ENCODE measurements at places on chromosomes 12 and 14.

GRCh38 chr14:55107766-55108554 is 21.1 kb upstream of the LGALS3 start:
- DNase-seq, result peak; percentile 66

GRCh38 chr12:92927436-92928281 is 1.4 kb downstream of the EEA1 start:
- peak; percentile 31 for DNase-seq

- no peak for DNase-seq
Measured at GRCh38 chr12:52801773-52802172, 5.9 kb upstream of the KRT3 start.

- DNase-seq, result no peak
Measured at GRCh38 chr12:128844031-128844635, 9.1 kb upstream of the GLT1D1 start.

DNA sequence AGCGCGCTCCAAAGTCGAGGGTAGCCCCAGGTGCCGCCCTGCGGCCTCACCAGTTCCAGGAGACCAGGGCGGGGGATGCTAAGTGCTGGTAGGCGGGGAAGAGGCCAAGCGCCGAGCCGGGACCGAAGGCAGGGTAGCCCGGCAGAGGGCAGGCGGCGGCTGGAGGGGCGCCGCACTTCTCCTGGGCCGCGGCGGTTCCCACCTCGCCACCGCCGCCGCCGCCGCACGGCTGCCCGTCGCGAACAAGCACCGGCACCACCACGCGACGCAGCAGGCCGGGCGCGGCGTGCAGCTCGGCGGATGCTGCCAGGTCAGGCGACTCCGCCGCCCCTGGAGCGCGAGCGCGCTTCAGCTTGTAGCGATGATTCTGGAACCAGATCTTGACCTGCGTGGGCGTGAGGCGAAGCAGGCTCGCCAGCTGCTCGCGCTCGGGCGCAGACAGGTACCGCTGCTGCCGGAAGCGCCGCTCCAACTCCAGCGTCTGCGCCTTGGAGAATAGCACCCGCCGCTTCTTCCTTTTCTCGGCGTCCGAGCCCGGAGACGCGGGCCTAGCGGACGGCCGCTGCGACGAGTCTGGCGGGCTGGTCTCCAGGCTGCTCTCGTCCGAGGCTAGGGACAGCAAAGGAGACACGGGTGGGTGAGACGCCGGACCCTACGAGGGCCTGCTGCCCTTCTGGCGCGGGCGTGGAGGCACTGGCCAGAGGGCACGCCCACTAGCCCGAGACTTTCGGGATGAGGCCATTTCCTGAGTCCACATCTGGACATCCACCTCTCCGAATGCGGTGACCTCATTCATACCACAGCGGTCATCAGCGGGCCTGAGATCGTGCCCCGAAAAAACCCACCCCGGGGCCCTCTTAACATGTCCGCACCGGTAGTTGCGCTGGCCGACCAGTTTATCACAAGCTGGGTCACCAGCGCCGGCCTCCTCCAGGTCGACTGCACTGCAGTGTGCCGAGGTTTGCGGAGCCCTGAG is 1.3 kb downstream of the NKX2-8 start:
- no peak for DNase-seq

DNA sequence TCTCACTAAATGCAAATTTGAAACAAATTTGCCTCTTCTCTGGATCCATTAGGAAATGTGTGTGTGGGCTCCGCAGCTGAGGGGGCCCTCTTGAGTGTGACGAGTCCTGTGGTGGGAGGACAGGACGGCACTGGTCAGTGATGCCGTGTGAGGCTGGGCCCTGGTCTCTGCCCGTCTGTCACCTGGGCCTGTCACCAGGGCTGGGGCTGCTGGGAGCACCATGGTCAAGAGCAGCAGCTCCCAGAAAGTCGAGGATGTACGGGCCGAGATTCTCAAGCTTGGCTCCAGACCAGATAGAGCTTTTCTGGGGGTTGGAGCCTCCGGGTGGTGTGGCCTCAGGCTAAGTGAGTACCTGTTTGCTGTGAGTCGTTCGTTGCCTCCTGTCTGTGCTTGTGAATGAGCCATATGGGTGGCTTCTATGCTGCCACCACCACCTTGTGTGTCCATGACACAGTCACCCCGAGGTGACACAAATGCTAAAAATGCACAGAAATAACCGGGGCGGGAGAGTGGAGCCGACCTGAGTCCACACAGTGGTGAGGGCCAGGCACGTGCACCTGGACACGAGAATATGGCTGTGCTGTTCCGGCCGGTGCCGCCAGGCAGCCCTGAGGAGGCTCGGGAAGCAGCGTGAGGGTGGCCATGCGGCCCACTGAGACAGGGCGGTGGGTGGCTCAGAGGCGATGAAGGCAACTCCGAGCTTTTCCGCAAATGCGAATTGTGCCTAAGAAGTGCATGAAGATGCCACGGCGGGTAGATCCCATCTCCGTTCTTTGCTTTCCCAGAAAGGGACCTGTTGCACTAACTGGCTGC is 8.7 kb downstream of the PGAM5 start:
- no peak for DNase-seq

- no peak for DNase-seq
Measured at GRCh38 chr12:71648537-71648936, 15.1 kb downstream of the ZFC3H1 start.

DNA sequence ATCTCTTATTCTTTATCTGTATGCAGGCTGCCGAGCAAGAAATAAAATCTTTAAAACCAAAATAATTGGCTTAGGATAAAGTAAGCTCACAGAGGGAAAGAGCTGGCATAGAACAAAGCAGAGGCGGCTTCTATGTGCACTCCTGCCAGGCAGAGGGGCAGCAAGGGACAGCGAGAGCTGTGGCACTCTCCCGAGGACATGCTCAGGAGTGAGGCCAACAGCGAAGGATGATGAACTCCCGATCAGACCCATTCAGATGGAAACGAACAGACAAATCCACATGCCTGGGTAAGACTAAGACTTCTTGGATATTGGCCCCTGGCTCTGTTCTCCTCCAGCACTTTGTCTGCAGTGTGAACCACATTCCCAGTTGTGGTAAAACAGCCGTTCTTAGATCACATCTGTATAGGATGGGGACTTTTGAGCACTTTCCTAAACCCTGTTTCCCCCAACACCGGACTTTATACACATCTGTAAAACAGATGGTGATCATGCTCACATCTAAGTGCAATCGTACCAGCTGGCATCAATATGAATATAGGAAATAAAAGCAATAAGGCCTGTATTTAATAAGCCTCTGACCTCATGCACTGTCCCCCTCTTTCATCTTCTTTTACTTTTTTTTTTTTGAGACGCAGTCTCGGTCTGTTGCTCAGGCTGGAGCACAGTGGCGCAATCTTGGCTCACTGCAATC is 134.1 kb downstream of the PPM1H start:
- DNase-seq, result no peak

GRCh38 chr14:76887191-76887590 is 61.0 kb downstream of the LRRC74A start:
- DNase-seq, result no peak

GRCh38 chr14:51922624-51923023 is 62.2 kb downstream of the GNG2 start:
- DNase-seq, result no peak

- no peak for DNase-seq
Measured at GRCh38 chr12:127987199-127987901, 279.6 kb upstream of the TMEM132C start.

DNA sequence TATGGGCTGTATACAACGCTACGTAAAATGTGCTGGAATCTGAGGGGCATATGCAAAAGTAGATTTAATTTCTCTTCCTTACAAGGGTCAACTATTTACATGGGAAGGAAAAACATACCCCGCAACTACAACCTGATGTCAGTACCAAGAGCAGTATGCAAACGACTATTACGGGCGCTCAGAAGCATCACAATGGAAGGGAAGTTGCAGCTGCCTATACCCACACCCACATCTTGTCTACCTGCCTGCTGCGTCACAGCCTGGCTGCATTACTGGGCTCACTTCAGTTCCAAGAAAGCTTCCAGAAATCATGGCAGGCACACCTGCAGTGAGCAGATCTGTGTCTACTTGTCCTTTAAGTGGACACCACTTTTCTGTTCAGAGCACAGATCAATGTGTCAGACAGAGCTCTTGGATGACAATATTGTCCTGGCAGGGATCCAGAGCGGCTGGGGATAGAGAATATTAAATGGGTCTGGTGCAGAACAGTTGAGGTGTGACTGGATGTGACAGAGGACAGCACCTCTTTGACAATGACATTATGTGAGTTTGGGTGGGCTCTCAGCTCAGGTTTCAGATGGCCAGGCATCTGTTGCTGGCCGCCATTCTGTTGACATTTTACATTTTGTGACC is 41.5 kb upstream of the GNG2 start:
- DNase-seq, result no peak

- no peak for DNase-seq
Measured at GRCh38 chr12:116060764-116061163, 216.7 kb downstream of the MED13L start.

- peak; percentile 8 for DNase-seq
Measured at GRCh38 chr12:118290130-118290529, 82.6 kb downstream of the TAOK3 start.

DNA sequence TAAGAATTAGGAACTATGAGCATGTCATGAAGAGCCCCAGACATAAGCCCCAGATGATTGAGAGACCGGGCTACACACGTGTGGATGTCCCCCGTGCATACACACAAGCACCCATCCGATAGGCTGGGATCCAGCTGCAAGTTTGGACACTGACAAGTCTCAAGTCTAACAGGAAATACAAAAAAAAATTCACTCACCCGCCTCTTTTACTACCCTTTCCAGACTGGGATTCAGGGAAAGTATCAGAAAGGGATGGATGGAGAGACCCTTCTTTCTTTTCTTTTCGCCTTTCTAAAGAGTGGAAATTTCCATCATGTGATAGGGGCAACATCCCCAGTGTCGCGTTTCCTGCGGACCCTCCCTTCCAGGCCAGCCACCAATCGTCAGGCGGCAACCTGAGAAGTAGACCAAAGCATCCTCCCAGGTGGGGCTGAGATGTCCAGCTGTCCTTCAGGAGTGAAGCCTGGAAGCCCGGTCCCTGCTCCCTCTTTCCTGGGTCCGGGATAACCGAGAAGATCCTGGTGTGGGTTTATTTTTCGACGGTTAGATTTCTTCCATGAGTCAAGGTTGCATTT is 6.4 kb upstream of the SLC38A4 start:
- no peak for DNase-seq

GRCh38 chr14:78790271-78790670 is 620.1 kb downstream of the NRXN3 start:
- no peak for DNase-seq

GRCh38 chr12:3087758-3088650 is 10.8 kb downstream of the TSPAN9 start:
- DNase-seq, result no peak

DNA sequence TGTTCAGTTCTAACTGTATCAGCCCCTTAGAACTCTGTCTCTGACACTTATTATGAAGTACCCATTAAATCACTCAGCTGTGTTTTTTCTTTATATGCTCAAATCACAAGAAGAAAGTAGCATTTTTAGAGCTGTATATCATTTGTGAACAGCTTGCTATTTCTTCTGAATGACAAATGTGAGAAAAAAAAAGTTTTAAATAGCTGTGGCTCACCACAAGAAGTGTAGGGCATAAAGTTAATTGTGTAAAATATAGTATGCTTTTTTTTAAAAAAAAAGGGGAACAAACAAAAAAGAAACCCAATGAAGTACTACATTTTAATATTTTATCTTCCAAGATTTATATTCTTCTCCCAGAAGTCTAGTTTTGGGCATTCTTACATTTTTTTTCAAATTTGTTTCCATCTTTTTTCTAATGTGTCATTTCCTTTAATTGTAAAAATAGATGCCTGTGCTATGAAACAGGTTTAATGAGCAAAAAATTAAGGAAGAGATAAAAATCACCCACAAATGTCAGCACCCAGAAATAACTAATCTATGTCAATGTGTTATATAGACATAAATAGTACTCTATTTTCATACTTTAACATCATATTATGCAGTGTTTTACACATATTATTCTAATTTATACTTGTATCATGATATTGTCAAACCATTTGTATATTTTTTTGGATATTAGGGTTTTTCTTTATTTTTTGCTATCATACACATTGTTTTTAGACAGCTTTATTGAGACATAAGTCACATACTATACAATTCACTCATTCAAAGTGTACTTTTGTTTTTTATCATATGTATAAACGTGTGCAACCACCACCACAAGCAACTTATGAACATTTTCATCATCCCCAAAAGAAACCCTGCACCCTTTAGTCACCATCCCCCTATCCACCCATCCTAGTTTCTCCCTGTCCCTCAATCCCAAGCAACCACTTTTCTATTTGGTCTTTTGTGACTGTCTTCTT is 22.4 kb upstream of the LRRK2 start:
- DNase-seq, result no peak

DNA sequence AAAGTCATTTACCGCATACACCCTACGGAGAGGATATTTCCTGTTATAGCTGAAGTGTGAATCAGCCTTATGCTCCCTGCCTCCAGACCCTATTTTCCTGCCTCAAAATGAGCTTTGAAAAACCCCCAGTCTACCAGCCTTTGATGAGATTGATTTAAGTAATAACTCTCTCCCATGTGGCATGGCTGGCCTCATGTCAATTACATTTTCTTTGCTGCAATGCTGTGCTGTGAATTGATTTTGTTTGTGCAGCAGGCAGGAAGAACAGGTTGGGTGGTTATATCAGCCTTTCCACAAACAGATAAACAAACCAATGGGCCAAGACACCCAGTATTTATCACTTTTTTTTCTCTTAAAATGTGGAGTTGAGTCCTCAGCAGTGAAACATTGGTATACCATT is 1105.5 kb upstream of the TMEM132C start:
- DNase-seq, result no peak

DNA sequence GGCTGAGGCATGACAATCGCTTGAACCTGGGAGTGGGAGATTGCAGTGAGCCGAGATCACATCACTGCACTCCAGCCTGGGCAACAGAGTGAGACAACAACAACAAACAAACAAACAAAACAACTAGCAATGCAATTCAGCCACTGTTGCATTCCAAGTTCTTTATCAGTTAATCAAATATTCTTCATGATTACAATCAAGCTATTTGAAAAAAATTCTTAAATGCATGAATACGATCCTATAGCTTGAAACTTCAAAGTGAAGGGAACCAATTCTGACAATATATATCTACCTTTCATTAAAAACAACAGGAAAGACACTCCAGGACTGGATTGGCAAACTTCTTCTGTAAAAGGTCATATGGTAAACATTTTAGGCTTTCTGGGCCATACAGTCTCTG is 31.3 kb upstream of the OTX2 start:
- DNase-seq, result no peak
